Globus pallidus (tissue), 1 donor: ENCODE measurements at places on chromosomes 4 and X.

DNA sequence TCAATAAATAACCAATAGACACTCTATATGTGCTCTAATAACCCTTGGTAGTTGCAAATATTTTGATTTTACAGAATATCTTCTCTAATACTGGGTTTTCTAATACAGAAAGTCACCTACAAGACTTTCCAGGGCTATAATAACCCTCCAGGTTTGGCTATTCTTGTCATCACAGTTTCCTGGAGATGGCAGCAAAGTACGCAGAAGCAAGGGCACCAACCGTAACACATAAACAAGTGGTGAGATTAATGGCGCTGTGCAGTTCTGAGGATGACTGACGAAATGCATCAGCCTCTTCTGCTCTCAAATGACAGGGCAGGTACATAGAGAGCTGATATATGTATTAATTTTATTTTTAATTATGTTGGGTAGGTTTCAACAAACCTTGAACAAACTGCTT is 122.4 kb downstream of the C4orf33 start:
- peak; percentile 54 for DNase-seq

- DNase-seq: no peak
Measured at GRCh38 chrX:112687189-112687691, 7.5 kb upstream of the LHFPL1 start.

GRCh38 chrX:22674932-22675331 is 324.8 kb upstream of the DDX53 start:
- no peak for DNase-seq

GRCh38 chr4:127214931-127215330 is 417.8 kb upstream of the INTU start:
- DNase-seq: no peak

DNA sequence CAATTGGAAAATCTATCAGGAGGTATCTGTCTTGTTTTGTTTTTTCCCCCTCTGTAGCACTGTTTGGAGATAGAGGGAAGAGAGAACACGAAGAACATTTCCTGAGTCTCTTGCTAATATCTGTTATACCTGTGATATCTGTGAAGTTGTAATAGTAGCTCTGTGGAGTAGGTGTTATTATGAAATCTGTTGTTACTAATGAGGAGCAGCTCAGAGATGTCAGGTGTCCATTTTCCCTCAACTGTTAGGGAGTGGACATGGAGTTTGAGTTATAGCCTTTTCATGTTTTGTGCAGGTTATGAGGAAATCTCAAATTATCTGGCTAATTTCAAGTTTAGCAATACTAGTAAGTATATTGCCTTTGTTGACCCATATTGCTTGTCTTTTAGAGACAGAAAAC is 52.4 kb downstream of the SEC24B start:
- DNase-seq: no peak

DNA sequence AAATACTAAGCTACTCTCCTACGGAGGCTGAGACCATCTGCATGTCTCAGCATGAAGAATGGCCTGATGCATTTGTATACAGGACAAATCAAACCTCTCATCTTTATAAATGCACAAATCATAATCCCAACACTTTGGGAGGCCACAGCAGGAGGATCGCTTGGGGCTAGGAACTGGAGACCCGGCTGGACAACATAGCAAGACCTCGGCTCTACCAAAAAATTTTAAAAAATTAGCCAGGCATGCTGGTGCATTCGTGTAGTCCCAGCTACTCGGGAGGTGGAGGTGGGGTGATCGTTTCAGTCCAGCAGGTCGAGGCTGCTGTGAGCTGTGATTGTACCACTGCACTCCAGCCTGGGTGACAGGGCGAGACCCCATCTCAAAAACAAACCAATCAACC is 262.8 kb downstream of the DHRSX start:
- DNase-seq: no peak

DNA sequence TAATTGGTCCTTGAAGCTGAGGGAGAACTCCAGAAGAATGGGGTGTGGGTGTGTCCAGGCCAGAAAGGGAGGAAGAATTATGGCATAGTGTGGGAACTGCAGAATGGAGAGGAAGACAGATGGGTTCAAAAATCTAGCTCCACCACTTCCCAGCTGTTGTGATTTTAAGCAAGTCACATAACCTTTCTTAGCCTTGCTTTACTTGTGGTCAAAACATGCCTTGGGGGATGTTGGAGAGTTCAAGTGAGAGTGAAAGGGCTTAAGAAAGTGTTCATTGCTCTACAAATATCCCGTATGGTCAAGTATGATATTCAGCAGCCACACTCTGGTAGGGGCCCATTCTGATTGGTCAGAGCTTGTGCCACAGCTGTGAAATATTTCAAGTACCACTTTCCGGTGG is 15.0 kb upstream of the STARD8 start:
- DNase-seq: no peak

GRCh38 chr4:8278421-8279287 is 9.1 kb downstream of the HTRA3 start:
- DNase-seq: no peak

GRCh38 chr4:37705571-37705970 is 19.4 kb upstream of the RELL1 start:
- DNase-seq: no peak

GRCh38 chrX:56343664-56344063 is 111.5 kb downstream of the KLF8 start:
- no peak for DNase-seq

DNA sequence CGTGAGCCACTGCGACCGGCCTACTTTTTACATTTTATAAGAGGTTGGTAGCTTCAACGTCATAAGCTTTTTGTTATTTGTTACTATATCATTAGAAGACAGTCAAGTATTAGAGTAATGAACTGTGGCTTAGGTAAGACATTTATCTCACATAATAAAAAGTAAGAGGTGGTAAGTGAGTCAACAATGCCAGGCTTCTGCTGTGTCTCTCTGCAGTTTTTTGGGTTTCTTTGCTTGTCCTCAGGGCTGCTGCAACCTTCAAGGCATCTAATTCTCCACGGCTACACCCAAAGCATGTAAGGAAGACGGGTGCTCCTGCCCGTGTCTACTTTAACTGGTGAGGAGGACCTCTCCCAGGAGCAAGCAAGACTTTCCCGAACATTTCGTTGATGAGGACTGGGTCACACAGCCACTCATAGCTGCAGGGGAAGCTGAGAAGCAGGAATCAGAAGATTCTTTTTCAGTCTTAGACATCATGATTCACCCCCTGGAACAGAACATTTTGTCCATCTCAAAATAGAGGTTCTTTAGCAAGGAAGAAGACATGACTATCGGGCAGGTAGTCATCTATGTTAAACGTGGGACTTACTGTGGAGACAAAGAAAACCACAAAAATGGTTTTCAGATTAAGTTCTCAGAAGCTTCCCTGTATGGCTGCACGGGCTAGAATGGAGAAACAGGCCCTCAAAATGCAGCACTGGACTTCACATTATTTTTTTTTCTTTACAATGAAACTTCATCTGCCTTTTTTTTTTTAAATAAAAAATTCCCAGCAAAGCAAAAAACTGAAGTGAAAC is 13.0 kb upstream of the RHOH start:
- no peak for DNase-seq

- DNase-seq: no peak
Measured at GRCh38 chr4:156512622-156513021, 459.0 kb downstream of the PDGFC start.

- no peak for DNase-seq
Measured at GRCh38 chrX:75544786-75545185, 21.9 kb upstream of the ZDHHC15 start.

- DNase-seq: no peak
Measured at GRCh38 chr4:8844976-8845690, 26.5 kb downstream of the HMX1 start.

DNA sequence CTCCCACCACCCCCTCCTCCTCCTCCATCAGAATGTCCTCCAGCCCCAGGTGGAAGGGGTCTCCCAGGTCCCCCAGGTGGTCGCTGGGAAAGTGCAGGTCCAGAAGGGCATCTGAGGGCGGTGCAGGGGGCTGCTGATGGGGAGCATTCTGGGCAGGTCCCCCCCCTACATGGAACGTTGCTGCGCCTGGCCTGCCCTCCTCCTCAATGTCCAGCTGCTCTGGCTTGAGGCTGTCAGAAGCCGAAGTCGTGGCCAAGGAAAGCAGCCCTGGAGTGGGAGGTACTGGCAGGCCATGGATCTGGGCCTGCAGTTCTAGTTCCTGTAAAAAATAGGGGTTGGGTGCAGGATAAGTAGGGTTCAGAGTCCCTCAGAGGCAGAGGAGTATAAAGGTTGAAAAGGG is 12.9 kb downstream of the TFE3 start:
- no peak for DNase-seq

DNA sequence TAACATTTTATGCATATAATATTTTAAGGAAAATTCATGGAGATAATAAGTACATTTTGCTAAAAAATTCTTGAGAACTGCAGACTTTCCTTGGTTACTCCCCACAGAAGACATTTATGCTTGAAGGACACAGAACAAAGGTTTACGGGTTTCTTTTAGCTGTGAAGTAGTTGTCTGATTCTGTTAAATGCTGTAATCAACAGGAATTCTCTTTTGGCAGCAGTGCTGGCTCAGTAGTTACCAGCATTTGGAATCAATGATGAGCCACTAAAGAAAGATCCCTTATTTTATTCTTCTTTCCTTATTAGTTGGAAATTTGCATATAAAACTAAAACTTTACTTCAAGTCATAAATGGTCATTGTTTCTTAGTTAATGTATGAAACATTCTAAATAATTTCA is 199.3 kb upstream of the FAT4 start:
- DNase-seq: peak; percentile 2

DNA sequence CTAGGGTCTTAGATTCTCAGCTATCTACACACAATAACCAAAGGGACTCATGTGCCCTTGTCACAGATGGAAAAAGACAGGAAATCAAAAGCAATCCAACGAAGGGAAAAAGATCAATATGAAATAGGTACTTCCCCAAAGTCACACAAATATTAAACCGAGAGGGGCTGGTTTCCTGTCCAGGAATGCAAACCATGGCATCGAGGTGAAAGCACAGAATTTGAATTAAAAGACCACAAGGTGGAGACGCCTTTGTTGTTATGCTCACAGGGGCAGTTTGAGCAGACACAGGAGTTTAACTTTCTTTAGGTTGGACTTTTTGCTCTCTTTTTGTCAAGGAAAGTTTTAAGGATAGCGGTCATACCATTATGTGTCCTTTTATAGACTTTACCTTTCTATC is 14.3 kb downstream of the H2BW1 start:
- no peak for DNase-seq

DNA sequence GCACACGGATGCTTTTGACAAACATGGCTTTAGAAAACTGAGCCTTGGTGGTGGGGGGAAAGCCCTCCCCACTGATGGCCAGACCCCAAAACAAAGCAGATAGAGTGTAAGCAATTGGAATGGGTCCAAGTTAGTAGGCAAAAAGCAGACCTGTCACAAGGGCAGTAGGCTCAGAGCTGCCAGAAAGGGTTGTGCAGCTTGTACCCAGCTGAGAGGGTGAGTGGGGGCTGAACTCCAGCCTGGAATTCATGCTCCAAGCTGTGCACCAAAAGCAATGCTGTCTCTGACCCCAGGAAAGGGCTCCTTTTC is 101.1 kb upstream of the TEX13D start:
- no peak for DNase-seq

DNA sequence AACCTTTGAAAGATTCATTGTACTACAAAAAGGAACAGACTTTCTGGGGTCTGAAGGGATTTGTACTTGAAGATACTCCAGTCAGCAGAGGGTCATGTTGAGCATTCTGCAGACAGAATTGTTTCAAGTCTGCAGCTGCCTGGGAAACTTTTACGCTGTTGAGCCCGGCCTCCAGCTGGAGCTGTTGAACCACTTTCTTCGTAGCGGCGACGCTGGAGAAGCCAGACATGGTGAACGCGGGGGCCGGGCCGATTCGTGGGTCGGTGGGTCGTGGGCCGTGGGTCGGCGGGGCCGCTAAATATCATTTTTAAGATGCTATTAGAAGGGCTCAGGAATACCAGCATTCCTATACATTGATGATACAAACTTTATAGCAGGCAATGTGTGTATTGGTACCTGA is 12.0 kb upstream of the RTL9 start:
- DNase-seq: no peak

GRCh38 chr4:145709336-145709735 is 29.4 kb downstream of the C4orf51 start:
- DNase-seq: no peak

- DNase-seq: peak; percentile 6
Measured at GRCh38 chrX:24241822-24242648, 71.8 kb downstream of the SUPT20HL2 start.

DNA sequence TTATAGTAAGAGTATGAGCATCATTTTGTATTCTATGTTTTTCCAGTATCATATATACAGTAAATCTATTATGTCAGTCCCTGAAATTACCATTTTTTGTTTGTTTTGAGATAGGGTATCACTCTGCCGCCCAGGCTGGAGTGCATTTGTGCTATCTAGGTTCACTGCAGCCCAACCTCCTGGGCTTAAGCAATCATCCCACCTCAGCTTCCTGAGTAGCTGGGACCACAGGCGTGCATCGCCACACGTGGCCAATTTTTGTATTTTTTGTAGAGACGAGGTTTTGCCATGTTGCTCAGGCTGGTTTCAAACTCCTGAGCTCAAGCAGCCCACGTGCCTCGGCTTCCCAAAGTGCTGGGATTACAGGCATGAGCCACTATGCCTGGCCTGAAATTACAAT is 85.6 kb downstream of the ZNF330 start:
- DNase-seq: no peak

DNA sequence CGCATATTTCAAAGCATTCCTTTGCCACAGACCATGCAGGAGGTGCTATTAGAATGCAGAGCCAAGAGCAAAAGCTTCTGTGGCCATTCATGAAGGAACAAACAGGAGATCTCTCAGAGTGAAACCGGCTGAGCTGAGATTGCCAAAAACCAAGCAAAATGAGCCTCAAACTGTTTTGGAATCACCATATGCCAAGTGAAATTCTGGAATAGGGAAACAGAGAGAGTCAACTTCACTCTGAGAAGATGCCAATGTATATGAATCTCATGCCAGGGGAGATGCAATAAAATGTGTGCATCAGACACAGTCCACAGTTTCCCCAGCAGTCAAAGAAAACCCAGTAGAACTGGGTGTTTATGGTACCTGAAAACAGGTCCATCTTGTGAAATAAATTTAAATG is 42.3 kb downstream of the SRPX start:
- no peak for DNase-seq

GRCh38 chr4:159010563-159011260 is 92.2 kb upstream of the RAPGEF2 start:
- peak; percentile 66 for DNase-seq

GRCh38 chr4:13710246-13710885 is 82.8 kb upstream of the BOD1L1 start:
- DNase-seq: no peak

- DNase-seq: no peak
Measured at GRCh38 chr4:110823251-110823650, 200.4 kb upstream of the PITX2 start.

DNA sequence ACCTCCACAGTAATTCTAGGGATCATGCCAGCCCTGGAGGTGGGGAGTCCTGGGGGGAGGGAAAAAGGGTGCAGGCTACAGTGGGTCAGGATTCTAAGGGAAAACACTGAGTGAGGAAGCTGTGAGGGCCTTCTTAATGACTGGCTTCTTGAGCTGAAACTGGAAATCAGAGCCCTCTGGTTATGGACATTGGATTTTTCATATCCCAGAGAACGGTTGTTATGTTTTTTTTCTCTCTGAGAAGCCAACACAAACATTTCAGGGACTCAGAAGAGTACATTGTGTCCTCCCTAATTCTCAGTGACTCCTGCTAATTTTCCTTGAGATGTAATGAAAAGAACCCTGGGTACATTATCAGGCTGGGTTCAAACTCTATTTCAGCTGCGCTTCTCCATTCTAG is 162.4 kb upstream of the PRDX4 start:
- DNase-seq: no peak
